Activated T-cell treated with anti-CD3 and anti-CD28 coated beads, Interleukin-2, amount 50 U/mL, for 72 hours (primary cell): ENCODE measurements at places on chromosomes 2 and 18. TPM values are rescaled to one million over a fixed set of nuclear protein-coding genes. Genes with fewer than 3 reads are reported as not detected.

GRCh38 chr2:29174937-29175336, 59.7 kb downstream of the CLIP4 start:
- no peak for DNase-seq

GRCh38 chr2:11677136-11678055, 7.4 kb upstream of the NTSR2 start:
- no peak for DNase-seq

GRCh38 chr2:212173756-212174510, 364.7 kb downstream of the ERBB4 start:
- DNase-seq, result no peak

GRCh38 chr2:201513271-201513670, 61.7 kb downstream of the STRADB start:
- DNase-seq, result no peak

Gene SPR
- 0.65 TPM for total RNA-seq

GRCh38 chr2:125581557-125581956, 1074.4 kb upstream of the GYPC start:
- no peak for DNase-seq

Gene GYPC
- total RNA-seq, result 144 TPM
